Activated naive CD4-positive, alpha-beta T cell treated with anti-CD3 and anti-CD28 coated beads, Interleukin-2, amount 50 U/mL, for 16 hours (primary cell): ENCODE measurements at places on chromosomes 7 and 10.

DNA sequence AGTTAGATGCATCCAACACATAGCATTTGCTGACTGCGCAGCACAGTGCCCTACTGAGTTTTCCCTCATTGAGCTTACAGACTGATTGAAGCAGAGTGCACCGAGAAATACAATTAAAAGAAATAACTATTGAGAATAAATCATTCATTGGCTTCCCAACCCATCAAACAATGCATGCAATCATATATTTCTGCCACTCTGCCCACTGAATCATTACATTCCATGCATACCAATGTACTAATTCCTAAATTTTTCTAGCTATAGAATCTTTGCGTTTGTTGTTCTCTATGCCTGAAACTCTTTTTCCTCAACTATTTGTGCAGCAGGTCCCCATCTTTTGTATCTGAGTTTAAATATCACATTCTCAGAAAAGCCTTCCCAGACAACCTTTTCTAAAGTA is 783.8 kb downstream of the SORCS1 start:
- no peak for DNase-seq

GRCh38 chr7:22137466-22137865 is 191.8 kb upstream of the CDCA7L start:
- DNase-seq: no peak

GRCh38 chr10:80272793-80273522 is 16.5 kb downstream of the MAT1A start:
- no peak for DNase-seq

GRCh38 chr10:28530751-28531150 is 2.2 kb upstream of the WAC start:
- DNase-seq: no peak

DNA sequence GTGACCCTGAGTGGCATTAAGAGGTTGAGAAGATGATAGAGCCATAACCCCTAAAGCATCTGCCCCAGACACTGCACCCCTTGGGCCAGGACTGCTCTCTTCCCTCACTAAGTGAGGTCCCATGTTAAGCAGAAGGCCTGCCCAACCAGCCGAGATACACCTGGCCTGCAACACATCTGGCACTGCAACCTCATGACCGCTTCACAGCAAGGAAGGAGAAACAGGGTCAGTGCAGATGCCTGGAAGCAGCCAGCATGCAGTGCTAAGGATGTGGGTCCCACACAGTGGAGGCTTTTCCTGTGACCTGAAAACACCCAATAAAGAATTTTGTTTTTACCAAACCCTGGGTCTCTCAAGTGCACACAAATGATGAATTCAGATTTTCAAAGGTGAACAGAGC is 7.4 kb downstream of the NOD1 start:
- no peak for DNase-seq

DNA sequence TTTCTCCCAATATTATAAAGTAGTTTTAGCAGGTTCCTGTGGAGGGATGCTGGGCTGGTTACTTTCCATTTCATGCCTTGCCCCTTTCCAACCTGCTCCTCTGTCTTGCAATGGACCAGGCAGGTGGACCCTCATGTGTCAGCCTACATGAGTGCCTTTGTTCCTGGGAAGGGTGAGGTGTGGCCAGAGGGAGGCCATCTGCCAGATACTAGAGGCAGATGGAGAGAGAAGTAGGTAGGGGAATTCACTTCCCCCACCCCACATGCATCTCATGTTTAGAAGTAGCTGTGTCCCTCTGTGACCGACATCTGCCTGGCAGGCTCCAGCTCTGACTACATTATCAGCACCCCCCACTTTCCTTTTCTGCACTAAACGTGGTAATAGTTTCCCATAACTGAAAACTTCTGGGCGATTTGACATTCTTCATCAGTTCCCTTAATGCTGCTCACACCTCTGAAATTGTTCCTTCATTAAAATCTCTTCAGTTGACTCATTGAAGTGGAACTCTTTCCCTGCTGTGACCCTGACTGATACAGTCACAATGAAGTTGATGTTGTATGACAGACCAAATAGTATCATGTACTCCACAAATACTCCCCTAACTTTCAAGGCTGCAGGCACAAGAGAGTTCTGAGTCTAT is 396.3 kb upstream of the FZD8 start:
- no peak for DNase-seq
